ENCODE measurements at places on chromosomes 4 and X.

GRCh38 chr4:56787380-56787779 is 34.1 kb downstream of the SPINK2 start:
- peak; percentile 54 for DNase-seq

DNA sequence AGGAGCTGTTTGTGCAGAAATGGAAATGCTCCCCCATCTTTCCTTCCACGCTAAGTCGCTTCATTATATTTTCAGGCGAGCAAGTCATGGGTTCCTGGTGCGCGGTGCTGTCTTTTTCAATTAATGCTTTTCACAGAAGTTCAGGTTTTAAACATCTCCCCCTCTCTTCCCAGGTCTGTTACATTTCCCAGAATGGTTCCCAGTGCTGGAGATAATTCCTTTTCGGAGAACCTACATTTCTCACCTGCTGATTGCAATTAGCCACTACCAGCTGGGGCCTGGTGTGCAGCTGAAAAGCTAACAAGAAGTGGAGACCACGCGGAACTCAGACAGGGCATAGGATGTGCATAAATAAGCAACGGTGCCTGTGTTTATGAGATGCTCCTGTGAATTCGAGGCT is 217.8 kb downstream of the MID1IP1 start:
- no peak for DNase-seq

DNA sequence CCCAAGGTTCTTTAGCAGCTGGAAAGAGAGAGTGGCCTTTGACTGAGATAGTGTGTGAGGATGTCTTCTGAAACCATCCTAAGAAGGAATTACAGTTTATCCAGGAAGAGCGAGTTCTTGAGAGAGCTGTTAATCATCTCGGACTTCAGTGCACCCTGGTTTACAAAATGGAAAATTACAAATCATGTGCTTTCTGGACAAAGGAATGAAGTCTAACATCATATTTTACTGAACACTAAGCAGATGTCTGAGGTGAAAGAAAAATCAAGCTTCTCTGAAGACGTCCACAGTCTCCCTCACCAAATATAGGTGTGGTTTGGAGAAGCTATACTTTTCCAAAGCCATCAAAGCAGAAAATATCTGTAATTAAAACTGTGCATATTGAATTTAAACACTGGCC is 30.8 kb upstream of the CYP2U1 start:
- no peak for DNase-seq

DNA sequence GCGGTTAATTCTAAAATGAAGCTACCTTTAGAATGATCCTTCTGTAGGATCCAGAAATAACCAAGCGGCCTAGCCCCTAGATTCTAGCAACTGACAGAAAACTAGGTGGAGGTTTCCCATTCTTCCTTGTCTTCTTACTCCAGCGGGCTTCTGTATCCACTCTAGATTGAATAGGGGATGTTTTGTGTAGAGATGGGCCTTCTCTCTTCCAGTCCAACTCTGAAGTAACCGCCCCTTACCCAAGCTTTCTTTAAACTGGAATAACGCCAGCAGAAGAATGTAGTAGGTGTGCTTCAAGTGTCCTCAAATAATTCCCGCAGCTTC is 386 bp upstream of the TMEM184C start:
- DNase-seq = no peak
